ENCODE measurements at places on chromosomes 5 and 9.

DNA sequence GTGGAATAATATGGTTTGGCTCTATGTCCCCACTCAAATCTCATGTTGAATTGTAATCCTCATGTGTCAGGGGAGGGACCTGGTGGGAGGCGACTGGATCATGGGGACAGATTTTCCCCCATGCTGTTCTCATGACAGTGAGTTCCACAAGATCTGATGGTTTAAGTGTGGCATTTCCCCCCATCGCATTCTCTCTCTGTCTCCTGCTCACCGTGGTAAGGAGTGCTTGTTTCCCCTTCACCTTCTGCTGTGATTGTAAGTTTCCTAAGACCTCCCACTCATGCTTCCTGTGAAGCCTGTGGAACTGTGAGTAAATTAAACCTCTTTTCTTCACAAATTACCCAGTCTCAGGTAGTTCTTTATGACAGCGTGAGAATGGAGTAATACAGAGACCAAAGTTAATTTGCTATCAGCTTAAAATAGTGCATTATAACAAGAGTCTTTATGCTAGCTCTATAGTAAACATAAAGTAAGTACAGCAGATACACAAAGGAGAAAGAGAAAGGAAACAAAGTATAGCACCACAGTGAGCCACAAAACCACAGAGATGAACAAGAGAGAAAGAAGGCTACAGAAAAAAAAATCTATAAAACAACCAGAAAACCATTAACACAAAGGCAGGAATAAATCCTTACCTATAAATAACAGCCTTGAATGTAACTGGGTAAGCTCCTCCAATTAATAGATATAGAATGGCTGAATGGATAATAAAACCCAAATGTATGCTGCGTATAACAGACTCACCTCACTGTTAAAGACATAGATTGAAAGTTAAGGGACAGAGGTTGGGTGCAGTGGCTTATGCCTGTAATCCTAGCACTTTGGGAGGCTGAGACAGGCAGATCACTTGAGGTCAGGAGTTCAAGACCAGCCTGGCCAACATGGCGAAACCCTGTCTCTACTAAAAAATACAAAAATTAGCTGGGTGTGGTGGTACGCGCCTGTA, 39.7 kb downstream of the RAPGEF6 start:
- DNase-seq, result no peak

- DNase-seq, result no peak
These were observed 169.0 kb upstream of the PITX1 start for GRCh38 chr5:135203019-135203418.

GRCh38 chr9:128374221-128374675, 3.1 kb downstream of the URM1 start:
- no peak for DNase-seq

GRCh38 chr5:79716839-79717238, 27.2 kb downstream of the CMYA5 start:
- no peak for DNase-seq

DNA sequence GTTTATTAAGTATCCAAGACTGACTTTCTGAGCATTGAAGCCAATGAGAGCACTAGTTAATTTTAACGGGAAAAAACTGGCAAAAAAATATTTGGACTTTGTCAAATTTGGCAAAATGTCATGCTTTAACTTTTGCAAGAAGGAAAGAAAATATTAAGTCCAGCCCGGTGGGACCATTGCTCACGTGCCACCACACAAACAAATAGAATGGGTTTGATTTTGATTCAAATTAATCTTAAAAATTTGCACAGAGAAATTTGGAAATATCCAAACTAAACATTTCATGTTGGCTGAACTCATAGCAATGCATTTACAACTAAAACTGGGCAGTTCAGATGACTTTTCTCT, 302.2 kb downstream of the EBF1 start:
- no peak for DNase-seq

DNA sequence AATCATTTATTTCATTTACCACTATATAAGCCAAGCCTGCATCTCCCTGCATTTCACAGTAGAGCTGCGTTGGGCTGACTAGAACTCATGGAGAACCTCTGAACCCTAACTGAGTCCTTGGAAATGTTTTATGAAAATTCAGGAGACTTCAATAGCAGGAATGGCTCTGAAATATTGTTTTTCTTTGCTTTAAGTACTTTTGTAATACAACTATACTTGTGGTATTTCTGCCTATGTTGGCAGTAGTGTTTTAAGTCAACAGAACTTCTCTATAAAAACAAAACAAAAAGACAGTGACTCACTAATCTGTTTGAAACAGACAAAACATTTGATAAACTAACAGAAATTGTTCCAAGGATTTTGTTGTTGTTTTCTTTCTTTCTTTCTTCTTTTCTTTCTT, 489.2 kb upstream of the MEF2C start:
- no peak for DNase-seq

All from cortex of kidney (tissue), 1 donor.